DMS79 (cell line): ENCODE measurements at places on chromosomes 5 and 9.

DNA sequence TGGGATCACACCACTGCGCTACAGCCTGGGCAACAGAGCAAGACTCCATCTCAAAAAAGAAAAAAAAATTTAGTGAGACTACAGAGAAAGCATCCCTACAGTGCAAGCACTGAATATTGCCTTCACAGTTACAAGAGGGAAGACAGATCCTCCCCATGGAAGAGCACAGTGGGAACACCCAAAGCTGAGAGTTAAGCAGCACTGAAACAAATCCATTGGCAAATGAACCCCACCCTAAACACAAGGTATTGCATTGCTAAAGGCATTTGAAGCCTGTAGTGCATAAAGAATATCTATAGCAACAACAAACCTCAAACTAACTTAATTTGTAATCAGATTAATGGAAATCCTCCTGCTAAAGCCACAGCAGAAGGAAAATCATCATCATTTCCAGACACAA, 27.1 kb downstream of the HTR1A start:
- DNase-seq, result no peak

GRCh38 chr9:134545215-134545542, 96.4 kb upstream of the COL5A1 start:
- DNase-seq, result no peak

DNA sequence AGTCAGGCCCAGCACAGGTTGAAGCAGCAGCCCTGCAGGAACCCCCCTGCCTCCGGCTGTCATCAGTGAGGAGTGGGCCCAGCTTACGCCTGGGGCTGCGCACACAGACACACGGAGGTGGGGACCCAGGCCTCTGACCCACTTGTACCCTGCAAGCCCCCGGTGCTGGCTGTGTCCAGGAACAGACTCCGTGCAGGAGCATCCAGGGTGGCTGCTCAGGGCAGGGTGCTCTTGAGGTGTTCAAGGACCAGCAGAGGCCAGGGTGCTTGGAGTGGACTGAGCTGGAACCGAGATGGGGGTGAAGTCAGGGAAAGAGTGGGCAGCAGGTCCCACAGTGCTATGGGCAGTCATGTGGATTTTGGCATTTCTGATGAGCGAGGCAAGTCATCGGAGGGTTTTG, 199.5 kb downstream of the CACNA1B start:
- no peak for DNase-seq

DNA sequence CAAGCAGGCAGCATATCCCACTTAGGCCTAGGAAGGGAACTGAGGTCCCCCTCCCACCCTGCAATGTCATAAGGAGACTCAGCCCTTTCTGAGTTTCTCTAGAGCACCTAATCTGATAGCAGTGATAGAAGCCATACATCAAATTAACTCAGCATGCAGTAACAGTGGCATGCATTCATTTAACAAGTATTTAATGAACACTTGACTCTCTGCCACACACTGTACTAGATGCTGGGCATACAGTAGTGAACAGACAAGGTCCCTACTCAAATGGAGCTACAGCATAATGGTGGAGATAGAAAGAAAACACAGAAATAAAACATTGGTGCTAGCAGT, 58.6 kb downstream of the SLC22A5 start:
- peak; percentile 65 for DNase-seq

DNA sequence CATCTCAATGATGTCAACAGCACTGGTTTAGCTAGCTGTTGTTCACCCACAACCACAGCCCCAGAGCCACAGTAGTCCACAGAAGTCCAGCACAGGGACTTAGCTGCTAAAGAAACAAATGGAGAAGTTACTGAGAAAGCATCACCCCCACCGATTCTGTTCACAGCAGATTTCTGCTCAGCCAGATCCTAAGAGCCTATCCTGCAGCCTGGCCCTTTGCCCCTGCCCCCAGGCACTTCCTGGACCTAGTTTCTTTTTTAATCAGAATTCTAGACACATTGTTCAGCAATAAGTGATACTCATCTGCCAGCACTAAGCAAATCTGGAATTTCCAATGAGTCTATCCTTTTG, 7.4 kb downstream of the B4GALT1 start:
- no peak for DNase-seq

DNA sequence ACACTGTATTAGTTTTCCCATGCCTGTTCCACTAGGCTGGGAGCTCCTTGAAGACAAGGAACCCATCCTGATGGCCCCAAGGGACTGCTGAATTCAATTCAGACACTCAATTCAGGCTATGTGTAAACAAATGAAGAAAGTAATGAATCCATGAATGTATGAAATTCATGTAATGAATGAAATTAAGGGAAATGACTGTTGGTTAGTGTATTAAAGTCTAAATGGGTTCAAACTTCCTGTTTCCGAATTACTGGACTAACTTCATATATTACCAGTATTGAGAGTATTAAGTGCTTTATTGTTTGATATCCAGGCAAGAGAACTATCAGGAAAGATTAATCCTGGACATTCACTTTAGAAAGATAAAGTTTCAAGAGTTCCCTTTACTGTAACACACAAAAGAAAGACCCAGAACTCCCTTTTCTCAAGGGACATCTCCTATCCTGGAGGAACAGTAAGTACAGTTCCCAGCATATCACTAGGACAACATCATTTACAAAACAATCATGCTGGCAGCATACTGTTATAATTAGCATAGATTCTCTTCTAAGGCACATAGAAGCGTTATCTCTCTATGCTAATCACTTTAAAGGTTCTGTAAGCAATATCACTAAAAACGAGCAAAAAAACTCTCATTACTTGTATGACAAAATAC, 28.5 kb upstream of the IFNK start:
- no peak for DNase-seq

DNA sequence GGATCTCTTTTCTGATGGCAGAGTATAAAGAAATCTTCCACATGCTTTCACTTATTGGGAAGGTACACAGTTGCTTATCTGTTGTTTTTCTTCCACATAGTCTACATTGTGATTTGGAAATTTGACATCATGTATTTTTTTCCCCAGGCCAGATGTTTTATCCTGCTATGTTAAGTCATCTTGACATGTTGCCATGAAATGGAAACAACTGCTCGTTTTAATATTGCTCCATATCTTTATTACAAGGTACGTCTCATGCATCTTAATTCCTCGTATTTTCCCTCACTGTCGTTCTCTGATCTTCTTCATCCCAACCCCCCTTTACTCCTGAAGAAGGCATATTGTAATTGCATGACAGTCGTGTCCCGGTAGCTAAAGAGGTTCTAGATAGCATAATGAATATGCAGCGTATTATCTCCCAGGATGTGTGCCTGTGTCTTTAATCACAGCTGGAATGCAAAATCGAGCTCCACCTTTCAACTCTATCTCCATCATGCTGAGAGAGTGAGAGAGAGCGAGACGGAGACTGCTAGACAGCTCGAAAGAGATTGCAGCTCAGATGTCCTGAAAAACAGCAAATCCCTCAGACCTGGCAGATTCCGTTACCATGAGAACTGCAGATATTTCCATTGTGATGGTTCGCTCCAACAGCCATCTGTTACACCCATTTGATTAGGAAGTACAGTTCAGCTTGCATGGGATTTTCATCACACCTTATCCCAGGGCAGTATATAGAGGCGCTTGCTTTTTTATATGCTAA, 281.7 kb downstream of the TMEM38B start:
- no peak for DNase-seq

DNA sequence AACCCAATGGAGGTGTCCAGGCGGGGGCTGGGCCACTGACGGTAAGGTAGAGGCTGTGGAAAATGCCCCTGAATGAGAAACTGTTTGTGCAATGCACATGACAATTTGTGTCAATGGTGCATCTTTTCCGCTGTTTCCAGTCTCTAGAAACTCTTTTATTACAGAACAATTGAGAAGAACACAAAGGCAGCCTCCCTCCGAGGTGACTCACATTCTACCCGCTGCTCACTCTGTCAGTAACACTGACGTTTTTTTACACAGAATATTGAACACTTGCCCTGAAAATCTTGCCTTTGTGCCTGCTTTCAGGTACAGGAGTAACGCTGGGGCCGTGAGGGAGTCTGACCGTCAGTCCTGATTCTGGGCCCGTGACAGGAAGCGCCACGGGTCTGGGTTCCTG, 11.7 kb upstream of the TENT4A start:
- no peak for DNase-seq

DNA sequence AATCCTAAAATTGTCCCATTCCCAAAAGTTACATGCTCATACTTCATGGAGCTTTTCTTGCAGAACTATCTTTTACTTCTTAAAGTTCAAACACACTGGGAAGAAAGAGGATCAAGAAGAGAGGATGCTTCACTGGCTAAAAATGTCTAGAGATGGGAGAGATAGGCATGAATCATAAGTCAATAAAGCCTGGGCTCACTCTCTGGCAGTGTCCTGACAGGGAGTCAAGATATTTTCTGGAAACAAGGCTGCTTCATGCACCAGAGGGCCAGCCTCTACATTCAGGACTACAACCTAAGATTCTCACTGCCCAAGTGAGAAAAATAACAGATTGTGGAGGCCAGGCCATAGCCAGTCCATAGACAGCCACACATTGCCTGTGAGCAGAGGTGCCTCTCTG, 1358.4 kb downstream of the EFNA5 start:
- no peak for DNase-seq

DNA sequence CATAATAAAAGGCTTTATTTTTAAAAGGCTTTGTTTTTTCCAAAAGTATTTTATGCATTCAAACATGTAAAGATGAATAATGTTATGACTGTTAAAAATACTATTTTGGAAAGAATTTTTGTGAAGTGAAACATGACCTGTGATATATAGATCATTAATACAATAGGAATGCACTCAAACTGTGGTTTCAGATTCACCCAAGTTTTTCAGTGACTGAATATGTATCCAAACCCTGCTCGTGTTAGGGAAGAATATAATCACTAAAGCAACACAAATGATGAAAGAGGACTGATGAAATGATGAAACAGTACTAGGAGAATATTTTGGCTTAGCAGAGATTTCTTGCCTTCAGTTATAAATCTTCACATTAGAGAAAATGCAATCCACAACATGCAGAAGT, 278.0 kb downstream of the ADAMTS6 start:
- no peak for DNase-seq

DNA sequence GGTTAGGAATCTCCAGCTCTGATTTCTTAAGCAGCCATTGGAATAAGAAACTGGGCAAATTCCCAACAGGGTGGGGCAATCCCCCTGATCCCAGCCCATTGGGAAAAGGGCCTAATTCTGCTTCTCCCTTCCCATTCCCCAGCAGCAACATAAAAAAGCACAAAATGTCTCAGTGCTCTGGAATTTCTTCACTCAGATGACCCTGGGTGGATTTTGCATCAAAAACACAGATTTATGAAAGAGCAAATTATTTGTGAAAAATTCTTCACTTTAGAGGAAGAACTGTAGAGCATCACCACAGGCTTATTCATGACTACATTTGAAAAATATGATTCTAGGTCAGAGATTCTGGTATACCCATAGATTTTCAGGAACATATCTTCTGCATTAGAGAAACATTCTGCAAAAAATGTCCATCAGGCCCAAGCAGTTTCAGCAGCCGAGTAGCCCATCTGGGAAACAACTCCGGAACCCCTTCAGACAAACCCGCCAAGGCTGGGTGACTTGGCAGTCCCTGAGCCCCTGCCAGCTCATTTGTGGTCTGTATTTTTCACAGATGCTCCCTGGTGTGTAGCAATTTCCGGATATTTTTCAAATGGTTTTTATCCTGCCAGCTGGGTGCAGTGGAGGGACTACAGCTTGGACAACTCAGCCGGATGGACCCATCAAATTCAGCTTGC, 102.1 kb upstream of the RANBP3L start:
- DNase-seq, result no peak
